ENCODE measurements at places on chromosomes 2 and 18.

DNA sequence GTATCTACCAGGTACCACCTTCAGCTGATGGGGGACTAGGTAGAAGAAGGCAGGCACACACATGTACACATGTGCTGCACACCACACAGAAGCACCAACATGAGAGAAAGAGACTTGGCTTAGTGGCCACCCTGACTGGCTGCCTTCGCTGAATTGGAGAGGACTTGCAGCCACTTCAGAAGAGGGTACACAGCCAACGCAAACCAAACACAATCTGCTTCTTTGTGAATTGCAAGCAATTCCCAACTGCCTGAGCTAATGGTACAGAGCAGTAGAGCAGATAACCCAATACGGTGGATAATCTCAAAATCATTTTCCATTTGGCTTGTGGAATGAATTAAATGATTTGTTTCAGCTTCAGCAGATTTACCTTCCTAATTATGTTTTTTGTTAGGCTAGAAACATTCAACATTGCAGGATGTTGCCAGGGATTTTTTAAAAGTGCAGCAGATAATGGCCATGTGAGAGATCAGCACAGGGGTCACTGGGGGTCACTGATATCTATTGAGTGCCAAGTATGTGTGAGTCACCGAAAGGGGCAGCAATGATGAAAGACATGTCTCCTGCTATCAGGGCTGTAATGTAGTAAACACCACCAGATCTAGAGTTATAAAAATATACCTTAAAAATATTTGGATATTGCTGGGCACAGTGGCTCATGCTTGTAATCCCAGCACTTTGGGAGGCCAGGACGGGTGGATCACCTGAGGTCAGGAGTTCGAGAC lies 652.6 kb downstream of the BCL11A start:
- DNase-seq, result no peak

DNA sequence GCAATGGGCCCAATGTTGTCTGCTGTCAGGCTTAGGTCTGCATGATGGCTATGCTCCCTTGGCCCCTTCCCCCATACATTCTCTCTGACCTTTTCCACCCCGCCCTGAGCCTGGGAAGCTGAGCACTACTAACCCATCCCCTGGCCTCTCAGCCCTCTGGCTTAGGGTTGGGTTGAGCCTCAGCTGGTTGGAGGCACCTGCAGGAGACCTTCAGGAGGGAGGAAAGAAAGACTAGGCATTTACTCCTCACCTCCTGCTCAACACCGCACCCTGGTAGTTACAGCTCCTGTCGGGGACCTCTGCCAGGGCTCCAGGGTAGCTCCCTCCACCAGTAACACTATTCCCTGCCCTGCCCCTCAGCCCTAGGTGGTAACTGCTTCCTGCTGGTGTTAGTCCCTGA lies 80.5 kb downstream of the GALNT14 start:
- no peak for DNase-seq

GRCh38 chr18:682833-683232 lies 25.4 kb downstream of the TYMS start:
- no peak for DNase-seq

GRCh38 chr2:178109813-178110212 lies 2.4 kb upstream of the RBM45 start:
- DNase-seq, result peak; percentile 42

DNA sequence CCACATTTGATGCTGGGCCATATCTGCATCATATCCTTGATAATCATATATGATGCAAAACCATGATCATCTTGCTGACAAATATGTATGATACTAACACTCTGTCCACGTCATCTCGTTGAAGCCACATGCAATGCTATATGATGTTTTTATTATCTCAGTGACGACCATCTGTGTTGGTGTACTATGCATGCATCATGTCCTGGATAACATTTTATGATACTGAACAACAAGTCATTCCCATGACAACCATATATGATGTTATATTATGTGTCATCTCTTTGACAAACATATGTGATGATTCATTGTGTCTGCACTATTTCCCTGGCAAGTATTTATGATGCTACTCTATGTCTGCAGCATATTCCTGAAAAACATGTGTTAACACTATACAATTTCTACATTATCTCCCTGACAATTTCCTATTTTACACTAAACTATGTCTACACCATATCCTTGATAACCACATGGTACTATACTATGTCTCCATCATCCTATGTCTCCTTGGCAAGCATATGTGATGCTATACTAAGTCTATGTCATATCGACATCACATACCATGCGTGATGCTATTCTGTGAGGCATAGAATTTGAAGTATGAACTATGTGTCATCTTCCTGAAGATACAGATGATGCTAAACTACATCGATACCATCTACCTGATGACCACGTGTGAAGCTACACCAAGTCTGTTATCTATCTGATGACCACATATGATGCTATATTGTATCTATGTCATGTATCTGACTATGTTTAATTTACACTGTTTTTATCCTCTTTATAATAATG lies 37.0 kb downstream of the DAW1 start:
- DNase-seq, result peak; percentile 32

DNA sequence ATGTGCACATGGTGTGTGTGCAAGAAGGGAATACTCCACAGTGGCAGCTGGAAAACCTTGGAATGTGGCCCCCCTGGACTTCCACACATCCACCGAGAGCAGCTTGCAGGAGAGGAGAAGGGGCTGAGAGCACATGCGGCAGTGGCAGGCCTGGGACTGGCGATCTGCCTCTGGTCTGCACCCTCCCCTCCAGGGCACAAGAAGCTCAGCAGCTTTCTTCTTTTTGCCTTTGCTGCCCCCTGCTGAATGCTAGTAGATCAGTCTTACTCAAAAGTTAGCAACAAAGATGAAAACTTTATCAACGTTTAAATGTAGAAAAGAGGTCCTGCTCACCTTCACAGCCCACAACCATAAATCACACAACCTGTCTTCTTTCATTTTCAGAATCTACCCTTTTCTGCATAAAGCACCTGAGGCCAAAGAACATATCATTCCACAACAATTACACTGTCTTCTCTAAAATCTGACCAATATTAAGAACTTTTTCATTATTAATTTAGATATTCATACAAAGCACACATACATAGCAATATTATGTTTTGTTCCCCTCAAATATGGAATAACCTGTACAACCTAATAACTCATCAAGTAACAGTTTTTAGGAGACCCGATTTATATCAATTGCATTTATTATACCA lies 34.6 kb downstream of the TGFBRAP1 start:
- peak; percentile 72 for DNase-seq

GRCh38 chr2:71064110-71064611 lies 4.3 kb upstream of the NAGK start:
- DNase-seq, result no peak

GRCh38 chr2:227890495-227891079 lies 19.2 kb downstream of the DAW1 start:
- peak; percentile 43 for DNase-seq

- no peak for DNase-seq
Observed at GRCh38 chr2:187345338-187345737, 102.7 kb downstream of the CALCRL start.

DNA sequence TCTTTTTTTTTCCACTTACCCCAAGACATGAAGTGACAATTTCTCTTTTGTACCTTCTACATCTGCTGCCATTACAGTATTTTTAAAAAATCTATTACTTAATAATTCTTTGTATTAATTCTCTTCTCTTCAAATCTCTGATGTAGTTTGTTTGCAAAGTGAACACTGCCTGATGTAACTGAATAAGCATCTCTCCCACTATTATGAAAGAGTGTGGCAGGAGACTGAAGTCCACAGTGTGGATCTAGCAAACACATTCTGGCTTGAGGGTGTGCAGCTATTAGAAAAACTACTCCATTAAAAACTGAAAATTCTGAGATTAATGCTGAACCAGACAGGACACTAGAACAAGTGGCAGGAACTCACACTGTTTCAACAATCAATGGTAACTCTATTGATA lies 5.0 kb upstream of the SERPINB8 start:
- no peak for DNase-seq

All from fibroblast of skin of back (primary cell).